GM13976 (cell line): ENCODE measurements at places on chromosomes 7 and 10.

- DNase-seq, result no peak
Observed at GRCh38 chr10:52688899-52689298, 83.7 kb downstream of the MBL2 start.

- DNase-seq, result peak; percentile 27
Observed at GRCh38 chr10:63133821-63134557, 861 bp downstream of the NRBF2 start.

GRCh38 chr7:98687111-98687751 is 70.1 kb downstream of the NPTX2 start:
- DNase-seq, result no peak

GRCh38 chr10:50373821-50374501 is 122.6 kb upstream of the ASAH2 start:
- DNase-seq, result no peak

DNA sequence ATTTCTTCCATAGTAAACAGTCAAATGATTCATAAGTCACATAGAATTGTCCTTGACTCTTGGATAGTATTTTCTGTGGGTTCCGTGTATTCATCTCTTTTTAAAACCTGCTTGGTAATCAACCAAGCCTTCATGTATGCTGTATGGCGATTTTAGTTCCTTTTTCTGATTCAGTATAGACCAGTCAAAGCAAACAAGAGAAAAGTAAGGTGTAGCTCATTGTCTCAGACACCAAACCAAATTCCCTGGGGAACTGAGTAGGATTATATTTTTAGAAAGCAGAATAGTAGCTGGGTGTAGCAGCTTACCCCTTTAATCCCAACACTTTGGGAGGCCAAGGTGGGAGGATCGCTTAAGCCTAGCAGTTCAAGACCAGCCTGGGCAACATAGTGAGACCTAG is 240.5 kb downstream of the BBS9 start:
- DNase-seq, result no peak

- no peak for DNase-seq
Observed at GRCh38 chr10:5958077-5958476, 19.3 kb downstream of the IL15RA start.

- DNase-seq, result no peak
Observed at GRCh38 chr7:25775999-25776743, 375.8 kb upstream of the NFE2L3 start.

GRCh38 chr7:455110-455928 is 64.3 kb downstream of the PDGFA start:
- no peak for DNase-seq

DNA sequence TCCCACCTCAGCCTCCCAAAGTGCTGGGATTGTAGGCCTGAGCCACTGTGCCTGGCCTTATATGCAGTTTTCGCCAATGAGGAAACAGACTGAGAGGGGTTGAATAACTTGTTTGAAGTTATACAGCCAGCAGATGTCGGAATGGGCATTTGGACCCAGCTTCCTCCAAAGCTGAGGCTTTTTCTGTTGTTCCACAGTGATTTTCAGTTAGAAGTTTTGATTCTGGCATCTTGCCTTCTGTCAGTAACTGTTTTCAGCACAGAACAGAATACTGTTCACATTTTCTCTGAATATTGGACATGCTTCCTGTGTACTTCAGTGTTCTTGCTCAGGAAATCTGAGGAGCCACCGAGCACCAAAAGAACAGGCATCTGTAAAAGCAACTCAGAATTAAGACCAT is 287.2 kb downstream of the CAMK1D start:
- no peak for DNase-seq

GRCh38 chr7:115850774-115851173 is 179.8 kb downstream of the TFEC start:
- no peak for DNase-seq

DNA sequence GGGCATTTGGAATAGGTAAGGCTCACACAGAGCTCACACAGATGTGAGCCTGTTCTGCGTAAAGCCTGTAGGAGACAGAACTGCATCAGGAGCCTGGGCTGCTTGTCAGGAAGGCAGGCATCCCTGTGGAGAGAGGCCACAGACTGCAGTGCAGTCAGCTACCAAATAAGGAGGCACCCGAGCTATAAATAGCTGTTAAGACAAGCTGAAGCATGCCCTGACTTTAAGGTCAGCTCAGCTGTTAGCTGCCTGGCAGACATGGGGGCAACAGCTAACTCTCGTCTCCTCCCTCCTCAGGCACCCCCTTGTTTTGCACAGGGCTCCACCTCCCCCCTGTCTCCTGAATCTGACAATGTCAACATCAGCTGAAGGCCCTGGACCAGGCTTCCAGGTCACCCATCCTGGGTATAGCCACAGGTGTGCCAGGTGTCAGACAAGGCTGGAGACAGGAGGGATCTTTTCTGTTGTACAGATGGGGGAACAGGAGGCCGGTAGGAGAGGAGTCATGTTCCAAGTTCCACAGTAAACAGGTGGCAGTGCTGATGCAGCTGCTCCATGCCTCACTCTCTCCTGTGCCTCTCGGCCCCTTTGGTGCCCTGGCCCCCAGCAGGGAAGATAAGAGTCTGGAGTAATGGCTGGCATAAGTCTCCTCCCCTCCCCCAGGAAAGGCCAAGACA is 27.6 kb upstream of the MKRN1 start:
- DNase-seq, result no peak

DNA sequence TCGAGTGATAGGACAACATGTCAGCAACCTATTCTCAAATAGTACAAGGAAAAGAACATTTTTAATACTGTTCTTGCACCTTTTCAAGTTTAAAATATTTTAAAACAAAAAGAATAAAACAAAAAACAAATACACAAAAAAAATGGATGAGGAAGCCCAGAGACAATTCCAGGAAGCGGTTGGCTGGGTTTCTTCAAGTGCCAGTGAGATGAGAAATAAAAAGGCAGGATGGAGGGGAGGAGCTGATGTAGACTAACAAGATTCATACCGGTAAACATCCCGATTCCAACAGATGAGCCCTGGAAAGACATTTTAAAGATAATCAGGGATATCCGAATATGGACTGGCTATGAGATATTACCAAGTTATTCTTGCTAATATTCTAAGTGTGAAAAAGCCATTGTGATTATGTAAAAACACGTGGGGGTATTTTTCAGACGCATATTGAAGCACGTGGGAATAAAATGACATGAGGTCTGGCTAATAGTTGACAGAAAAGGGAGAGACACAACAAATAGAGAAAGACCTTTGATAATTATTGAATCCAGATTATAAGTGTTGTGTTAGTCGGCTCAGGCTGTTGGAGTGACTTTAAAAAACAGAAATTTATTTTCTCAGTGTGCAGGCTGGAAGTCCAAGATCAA is 101.3 kb upstream of the LRRC4 start:
- no peak for DNase-seq
